ENCODE measurements at places on chromosomes 7 and 10.
A peak's percentile ranks its signal among the peaks of the same experiment; 100 is the strongest.

GRCh38 chr10:113895018-113895417 is 40.6 kb downstream of the NHLRC2 start:
- DNase-seq = peak; percentile 45

DNA sequence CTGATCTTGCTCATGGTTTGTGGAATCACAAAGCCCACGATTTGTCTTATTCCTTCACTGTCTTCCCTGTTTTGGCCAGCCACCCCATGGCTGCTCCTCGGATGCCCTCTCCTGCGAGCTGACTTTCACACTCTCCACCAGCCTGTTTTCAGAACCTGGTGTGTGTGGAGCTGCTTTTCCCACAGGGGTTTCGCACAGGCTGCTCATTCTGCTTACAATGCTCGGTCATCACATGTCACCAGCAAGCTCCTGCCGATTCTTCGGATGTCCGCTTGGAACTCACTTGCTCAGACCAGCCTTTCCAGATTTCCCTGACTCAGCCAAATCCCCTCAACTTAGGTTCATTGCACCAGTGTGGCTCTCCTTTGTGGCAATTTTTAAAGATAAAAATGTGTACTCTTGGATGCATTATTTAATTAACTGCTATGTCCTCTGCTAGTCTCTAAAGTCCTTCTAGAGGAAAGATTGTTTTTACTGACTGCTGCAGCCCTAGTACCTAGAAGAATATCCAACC is 1018.6 kb upstream of the LRRTM3 start:
- DNase-seq = no peak

- no peak for DNase-seq
Measured at GRCh38 chr7:69847921-69848612, 249.8 kb downstream of the AUTS2 start.

DNA sequence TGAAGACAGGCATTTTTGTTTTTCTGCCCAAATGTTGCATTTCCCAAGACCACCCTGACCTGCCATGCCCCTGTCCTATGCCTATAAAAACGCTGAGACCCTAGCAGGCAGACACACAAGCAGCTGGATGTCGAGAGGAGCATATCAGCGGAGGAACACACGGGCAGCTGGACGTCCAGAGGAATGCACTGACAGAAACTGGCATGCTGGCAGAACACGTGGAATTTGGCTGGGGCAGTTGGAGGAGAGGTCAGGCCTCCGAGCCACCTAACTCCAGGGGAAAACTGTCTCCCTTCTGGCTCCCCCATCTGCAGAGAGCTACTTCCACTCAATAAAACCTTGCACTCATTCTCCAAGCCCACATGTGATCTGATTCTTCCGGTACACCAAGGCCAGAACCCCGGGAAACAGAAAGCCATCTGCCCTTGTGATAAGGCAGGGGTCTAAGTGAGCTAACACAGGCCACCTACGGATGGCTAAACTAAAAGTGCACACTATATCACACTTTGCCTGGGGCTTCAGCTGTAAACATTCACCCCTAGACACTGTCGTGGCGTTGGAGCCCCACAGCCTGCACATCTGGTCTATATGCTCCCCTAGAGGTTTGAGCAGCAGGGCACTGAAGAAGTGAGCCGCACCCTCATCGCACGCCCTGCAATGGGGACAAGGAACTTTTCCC is 10.0 kb upstream of the CDHR3 start:
- no peak for DNase-seq

DNA sequence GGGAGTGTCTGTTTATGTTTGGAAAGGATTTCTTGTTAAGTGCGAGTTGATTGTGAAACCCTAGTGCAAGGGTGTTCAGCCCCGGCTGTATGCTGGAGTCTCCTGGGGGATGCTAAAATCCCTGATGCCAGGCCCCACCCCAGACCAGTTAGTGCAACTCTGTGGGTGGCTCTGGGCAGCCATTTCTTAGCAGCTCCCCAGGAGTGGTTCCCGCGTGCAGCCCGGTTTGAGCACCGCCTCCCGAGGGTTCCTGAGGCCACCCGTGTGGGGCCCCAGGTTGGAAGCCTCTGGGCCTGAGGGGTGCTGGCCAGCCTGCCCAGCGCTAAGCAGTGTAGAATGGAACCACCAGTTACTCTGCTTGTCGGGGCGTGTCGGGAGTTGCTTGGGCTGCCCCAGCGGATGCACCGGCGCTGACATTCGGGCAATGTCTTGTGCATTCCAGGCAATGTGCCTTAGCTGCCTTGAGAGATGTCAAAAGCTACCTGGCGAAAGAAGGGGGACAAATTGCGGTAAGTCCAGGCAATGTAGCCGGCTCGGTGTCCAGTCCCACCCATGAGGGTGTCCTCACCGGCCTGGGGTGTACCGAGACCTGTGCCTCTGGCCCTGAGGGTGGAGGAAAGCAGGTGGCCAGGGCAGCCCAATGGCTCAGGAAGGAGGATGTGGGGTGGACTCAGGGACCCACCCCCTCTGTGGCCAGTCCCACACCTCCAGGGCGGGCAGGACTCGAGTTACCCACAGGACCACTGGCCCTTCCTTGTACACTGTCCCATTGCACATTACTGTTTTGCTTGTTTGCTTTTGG is 13.2 kb downstream of the PFKFB3 start:
- DNase-seq = no peak

DNA sequence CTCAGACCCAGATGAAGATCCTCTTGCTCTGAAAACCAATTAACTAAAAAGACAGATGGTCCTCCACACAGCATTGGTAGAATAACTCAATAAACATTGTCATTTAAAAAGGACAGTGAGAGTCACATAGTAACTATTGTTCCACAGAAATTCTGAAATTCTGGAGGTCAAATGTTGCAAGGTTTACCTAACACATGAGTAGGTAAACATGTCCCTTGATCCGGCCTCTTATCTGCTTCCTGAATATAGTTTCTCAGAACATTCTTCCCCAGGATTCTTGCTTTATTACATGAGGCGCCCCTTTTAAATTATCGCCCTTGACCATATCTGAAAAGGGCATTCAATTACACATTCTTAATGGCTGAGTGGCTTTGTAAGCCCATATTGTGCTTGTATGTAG is 270.7 kb downstream of the SEMA3D start:
- no peak for DNase-seq

DNA sequence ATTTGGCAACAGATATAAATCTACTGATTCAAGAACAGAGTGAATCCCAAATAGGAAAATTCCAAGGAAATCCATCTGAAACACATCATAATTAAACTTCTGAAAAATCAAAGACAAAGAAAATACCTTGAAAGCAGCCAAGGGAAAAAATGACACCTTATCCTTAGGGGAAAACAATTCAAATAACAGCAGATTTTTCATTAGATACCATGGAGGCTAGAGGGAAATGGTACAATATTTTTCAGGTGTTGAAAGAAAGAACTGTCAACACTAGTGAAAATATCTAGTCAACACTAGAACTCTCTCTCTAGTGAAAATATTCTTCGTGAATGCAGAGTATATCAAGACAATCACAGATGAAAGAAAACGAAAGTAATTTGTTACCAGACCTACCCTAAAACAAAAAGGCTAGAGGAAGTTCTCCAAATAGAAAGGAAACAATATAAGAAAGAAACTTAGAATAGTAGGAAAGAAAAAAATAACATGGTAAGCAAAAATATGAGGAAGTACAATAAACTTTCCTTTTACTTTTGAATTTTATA is 5.7 kb upstream of the FAM241B start:
- DNase-seq = no peak

- no peak for DNase-seq
Measured at GRCh38 chr7:38938001-38938485, 29.1 kb upstream of the VPS41 start.

GRCh38 chr7:158458096-158458495 is 129.5 kb downstream of the PTPRN2 start:
- DNase-seq = no peak

DNA sequence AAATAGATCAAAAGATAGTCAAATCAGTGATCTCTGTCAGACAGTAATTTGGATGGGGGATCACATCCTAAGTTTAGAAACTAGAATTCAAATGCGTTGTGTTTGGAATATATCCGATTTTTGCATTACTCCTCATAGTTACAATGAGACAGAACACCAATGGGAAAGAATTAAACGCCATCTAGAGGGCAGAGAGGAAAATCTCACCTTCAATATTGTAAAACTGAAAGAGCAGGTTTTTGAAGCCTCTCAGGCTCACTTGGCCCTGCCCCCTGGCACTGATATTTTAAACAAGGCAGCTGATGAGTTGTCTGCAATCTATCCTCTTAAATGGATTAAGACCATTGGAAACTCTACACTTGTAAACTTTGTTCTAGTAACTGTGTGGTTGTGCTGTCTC is 17.7 kb downstream of the FRG2B start:
- peak; percentile 57 for DNase-seq

GRCh38 chr10:2658780-2659179 is 408.6 kb upstream of the PFKP start:
- DNase-seq = no peak

GRCh38 chr7:15889507-15889906 is 203.0 kb upstream of the MEOX2 start:
- peak; percentile 6 for DNase-seq

GRCh38 chr10:121438333-121438732 is 159.9 kb downstream of the FGFR2 start:
- no peak for DNase-seq

DNA sequence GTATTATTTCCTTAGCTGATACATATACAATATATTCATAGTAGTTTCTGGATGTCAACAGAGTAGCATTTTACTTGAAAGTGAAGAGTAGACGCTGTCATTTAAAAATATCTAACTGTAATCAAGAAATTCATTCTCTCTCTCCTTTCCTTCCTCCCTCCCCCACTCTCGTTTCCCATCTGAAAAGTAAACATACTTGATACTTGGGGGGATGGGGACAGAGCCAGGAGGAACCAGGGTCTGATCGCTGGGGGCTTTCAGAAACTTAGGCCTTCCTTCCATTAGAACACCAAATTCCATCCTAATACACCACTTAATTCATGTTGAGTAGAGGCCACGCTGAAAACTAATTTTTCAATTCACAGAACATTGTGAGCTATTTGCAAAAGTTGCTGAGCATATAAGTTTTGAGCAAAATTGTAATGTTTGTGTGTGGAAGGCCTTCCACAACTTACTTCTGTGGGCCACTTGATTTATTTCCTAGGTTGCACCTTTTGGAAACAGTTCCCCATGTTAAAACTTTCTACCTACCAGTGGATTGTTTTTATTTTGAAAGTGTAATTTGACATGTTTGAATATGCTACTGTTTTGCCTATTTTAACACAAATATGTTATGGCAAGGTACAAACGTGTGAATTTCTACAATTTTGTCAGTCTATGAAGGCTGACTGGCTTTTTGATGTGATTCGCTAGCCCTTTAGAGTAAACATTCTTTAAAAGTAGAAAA is 35.2 kb downstream of the CNPY1 start:
- no peak for DNase-seq

DNA sequence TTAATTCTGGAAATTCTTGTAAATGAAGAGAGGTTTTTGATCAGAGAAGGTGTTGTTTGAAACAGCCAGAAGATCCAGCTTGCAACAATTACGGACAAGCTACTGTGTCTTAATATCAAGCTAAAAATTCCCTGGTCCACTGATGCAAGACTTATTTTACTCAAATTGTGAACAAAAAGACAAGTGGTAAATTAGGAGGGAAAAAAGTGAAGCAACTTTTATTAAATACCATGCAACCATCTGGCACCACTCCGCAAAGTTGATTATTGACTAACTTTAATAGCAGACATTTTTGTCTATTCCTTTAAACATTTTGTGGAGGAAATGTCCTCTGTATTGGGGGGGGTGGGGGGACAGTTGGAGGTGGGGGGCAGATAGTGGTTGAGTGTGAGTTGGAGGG is 5.1 kb upstream of the CAV2 start:
- DNase-seq = no peak

DNA sequence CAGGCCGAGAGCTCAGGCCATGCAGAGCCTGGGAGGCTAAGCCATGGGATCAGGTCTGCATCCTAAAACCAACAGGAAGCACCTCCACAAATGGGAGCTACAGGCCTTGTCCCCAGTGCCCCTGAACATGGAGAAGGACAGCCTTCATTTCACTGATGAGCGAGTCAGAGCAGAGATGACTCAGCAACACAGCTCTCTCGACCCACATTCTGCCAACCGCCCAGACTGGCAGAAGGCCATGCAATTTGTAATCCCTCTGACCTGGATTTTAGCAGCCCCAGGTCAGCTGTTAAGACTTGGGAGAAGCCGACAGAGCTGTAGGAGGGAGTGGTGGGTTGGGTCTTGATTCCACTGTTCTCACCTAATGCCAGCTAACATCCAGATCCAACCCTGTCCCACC is 25.5 kb downstream of the VOPP1 start:
- peak; percentile 85 for DNase-seq

GRCh38 chr7:73969991-73970390 is 58.0 kb upstream of the ELN start:
- no peak for DNase-seq

GRCh38 chr7:158123753-158124152 is 463.9 kb downstream of the PTPRN2 start:
- no peak for DNase-seq

- no peak for DNase-seq
Measured at GRCh38 chr7:40883826-40884225, 749.0 kb downstream of the SUGCT start.

DNA sequence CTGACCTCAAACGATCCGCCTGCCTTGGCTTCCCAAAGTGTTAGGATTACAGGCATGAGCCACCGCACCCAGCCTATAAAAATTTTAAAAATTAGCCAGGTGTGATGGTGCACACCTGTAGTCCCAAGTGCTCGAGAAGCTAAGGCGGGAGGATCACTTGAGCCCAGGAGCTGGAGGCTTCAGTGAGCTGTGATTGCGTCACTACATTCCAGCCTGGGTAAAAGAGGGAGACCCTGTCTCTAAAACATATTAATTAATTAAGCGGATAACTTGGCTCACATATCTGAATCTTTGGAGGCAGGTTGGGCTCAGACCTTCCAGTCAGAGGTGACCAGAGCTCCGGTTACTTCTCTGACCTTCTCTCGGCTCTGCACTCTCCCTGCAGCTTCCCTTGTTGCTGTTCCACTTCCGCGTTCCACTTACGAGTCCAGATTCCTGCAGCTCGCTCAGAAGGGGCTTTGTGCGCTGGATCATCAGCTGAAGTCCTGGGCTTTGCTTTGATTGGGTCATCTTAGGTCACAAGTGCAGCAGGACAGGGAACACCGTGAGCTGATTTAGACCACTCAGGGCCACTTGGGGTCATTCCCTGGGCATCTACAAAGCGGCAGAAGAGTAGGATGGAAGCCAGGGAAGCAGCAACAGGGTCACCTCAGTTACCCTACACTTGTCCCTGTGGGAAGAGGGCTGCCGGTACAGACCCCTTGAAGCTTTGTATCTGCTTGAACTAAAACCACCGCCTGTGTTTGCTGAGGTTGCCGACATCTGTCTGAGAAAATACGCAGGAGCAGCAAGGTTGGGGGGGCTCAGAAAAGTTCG is 2.0 kb upstream of the ARPC1B start:
- DNase-seq = peak; percentile 64

GRCh38 chr7:139046143-139046542 is 10.3 kb upstream of the ZC3HAV1L start:
- no peak for DNase-seq

DNA sequence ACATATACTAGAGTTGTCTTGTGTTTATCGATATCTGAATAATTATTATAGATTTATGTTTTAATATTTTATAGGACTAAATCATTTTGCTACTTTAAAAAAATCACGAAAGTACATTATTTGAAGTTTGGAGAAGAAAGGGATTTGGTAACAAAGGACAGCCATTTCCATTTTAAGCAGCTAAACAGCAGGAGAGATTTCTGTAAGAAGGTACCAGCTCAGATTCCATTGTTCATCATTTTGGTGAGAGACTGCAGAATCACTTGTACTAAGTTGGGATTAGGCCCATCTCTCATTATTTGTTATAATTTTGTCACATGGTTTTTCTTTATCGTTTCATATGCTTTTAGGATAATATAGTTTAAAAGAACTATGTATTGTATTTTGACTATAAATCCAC is 46.7 kb downstream of the PALS2 start:
- DNase-seq = no peak

Data from GM03348 (cell line).